A172 (cell line): ENCODE measurements at places on chromosomes 1 and 21. TPM values are rescaled to one million over a fixed set of nuclear protein-coding genes. Genes with fewer than 3 reads are reported as not detected.

Gene PTPRU
- 3.0 and 7.4 TPM in 2 replicates for total RNA-seq

Gene SPRR1B
- not detected in 2 replicates for total RNA-seq

Gene PCNX2
- 7.2 and 10.5 TPM in 2 replicates for total RNA-seq

Gene VCAM1
- total RNA-seq: 0.05 and 1.1 TPM in 2 replicates

Gene C8B
- not detected in 2 replicates for total RNA-seq

Gene ARHGAP30
- total RNA-seq: 0.07 and 0.38 TPM in 2 replicates

Gene PTGS2
- not detected in 2 replicates for total RNA-seq

Gene FCRLB
- total RNA-seq: 2.7 and 3.1 TPM in 2 replicates

Gene ALX3
- not detected in 2 replicates for total RNA-seq

Gene CYP4A11
- not detected in 2 replicates for total RNA-seq

Gene KCNJ9
- total RNA-seq: not detected in 2 replicates

Gene AKT3
- 42.1 and 56.9 TPM in 2 replicates for total RNA-seq

Gene DDR2
- total RNA-seq: 73.0 and 84.2 TPM in 2 replicates

Gene GJA4
- not detected in 2 replicates for total RNA-seq

Gene HTR1D
- total RNA-seq: 4.4 and 4.6 TPM in 2 replicates

Gene FAM163A
- 0.10 and 0.24 TPM in 2 replicates for total RNA-seq

Gene HDGF
- total RNA-seq: 430 and 446 TPM in 2 replicates

Gene ORC1
- total RNA-seq: 21.1 and 24.3 TPM in 2 replicates

Gene RNU1-1
- total RNA-seq: under 0.01 and 255 TPM in 2 replicates

Gene PCAT6
- total RNA-seq: not detected in 2 replicates

Gene OR13G1
- total RNA-seq: not detected in 2 replicates
